ENCODE measurements at places on chromosomes 13 and 19.
A peak's percentile ranks its signal among the peaks of the same experiment; 100 is the strongest.

DNA sequence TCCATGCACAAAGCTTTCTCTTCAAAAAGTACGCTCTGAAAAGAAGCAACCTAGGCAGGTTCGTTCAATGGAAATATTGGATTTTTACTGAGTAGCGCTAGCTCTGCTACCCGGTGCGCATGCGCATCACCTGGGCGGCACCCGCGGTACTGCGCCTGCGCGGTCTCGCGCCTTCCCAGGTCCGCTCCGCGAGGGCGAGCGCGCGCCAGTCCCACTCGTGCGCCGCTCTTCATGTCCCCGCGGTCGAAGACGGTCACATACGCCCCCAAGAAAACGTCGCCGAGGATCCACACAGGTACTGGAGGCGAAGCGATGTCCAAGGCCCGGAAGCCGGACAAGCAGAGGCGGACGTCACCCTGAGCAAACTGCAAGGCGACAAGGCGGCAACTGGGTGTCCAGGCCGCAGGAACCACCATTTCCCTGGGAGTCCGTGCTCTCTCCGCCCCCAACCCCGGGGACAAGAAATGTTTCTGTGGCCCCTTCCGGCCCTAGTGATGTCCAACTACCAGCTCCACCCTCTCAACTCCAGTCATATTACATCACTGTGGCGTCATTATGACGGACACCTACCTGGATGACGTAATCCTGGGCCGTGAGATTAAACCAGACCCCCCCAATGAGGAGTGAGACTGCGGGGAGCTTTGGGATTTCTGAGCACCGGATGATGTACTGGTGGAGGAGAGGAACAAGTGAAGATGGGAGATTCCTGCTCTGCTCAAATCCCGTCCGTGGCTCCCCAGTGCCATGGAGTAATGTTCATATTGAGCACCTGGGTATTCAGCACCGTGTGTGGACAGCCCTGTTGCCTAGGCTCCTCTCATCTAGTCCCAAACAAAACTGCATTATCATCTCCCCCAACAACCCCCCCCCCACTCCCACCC, 4.8 kb upstream of the KCNC3 start:
- DNase-seq = peak; percentile 87

DNA sequence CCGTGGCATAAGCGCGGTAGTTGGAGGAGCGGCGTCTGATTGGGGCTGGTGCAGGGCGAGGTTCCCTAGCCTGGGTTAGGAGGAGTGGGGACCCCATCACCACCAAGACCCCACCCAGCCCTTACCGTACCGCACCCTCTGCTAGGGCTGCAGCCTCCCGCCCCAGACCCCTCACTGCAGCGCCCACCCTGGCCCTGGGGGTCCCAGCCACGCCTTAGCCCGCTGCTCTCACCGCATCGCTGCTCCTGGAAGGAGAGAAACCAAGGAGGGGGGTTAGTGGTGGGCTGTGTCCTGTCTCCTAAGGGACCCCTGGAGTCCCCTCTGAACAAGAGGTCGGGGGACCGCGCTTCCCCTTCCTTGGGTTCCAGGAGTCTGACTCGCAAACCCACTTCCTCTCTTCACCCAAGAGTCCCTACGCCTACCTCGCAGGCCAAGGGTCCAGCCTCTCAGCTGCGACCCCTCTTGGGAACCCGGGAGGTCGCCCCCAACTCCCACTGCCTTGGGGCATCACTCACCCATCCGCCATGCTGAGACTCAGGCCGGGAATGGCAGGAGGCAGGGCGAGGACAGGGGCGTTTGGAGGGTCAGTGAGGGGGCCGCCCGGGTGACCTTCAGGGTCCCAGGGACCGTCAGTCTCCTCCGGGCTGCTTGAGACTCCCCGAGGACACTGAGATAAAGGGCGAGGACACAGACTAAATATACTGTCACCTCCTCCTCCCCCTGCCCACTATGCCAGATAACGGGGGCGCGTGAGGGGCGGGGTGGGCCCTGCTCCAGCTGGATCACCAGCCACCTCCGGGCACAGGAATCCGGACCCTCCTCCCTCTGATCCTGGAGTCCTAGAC, at the start of gene TNNI3:
TNNI3 (minus strand) TSS at position 669 of the 845 bp plus-strand sequence; CDS start at position 526, 143 bp downstream.
- no peak for DNase-seq

DNA sequence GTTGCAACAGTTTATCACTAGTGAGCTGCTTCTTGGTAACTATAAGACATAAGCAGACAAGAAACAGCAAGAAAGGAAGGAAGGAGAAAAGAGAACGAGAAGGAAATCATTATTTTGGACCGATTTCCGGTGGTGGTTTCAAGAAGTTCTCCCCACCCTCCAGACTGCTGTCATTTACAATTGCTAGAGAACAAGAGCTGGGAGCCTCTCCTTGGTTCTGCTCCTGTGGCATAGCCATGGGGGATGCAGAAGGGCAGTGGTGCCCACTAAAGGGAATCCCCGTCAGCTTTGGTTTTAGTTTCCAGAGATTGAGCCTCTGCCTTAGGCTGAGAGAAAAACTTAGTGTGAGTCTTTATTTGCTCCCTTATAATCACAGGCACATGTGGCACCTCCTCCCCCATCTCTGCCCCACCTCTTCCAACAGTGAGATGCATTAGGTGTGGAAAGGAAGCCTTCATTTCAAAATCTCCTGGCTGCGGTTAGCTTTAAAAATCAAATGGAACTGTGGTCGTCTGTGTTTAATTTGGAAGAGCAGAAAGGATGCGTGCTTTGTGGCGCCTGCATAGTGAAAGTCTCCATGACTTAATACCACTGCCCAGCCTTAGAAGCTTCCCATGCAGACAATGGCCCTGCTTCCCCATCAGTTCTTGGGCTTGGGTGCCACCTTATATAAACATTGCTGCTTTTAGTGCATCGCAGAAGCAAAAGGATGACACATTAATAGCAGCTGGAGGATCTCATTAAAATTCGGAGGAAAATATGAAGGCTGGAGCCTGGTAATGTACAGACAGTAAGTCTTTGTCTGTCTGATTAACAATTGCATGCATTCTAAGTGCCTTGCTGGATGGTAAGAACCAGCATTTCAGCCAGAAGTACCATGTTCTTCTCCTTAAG, 25.0 kb downstream of the LRCH1 start:
- no peak for DNase-seq

DNA sequence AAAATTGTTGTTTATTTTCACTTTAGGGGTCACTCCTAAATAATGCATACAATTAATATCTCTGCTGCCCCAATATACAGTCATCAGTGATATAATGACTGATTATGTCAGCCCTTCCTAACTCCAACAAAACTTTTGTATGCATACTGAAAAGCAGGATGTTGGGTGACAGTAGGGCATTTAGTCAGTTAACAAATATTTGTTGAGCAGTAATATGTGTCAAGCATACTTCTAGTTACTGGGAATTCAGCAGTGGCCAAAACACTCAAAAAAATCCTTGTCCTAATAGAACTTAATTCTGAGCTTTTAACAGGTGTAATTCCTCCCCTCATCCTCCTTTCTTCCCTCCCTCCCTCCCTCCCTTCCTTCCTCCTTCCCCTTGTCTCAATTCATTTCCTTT, 560.7 kb upstream of the KLHL1 start:
- DNase-seq = no peak

GRCh38 chr13:70964124-70964523, 855.9 kb upstream of the KLHL1 start:
- DNase-seq = no peak
